ENCODE measurements at places on chromosomes 5 and 9.

- DNase-seq: no peak
Measured at GRCh38 chr9:131113655-131114054, 11.7 kb upstream of the NUP214 start.

- DNase-seq: no peak
Measured at GRCh38 chr5:163460562-163461171, at the start of gene HMMR. Gene HMMR, plus strand, starts transcription at chr5:163460632. Its CDS starts 61 bp downstream, at chr5:163460693.

GRCh38 chr9:116350213-116350612 is 196.6 kb downstream of the PAPPA start:
- no peak for DNase-seq

DNA sequence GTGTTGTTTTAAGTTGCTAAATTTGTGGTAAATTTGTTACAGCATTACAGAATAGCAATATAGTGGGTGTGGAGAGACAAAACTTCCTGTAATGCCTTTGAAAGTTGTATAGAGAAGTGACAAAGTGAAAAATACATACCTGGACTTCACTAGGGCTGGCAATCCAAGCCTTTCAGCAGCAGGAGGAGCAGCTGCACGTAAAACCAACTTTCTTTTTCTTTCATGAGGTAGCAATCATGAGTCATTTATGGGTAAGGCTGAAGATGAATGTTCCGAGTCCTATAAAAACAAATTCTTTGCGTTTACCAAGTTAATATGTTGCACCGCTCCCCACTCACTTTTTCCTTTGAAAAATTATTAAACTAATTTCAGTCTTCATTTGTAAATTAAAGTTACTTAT is 1138.2 kb downstream of the TAF11L14 start:
- DNase-seq: no peak

- DNase-seq: no peak
Measured at GRCh38 chr9:35797311-35798109, 6.1 kb downstream of the NPR2 start.

GRCh38 chr5:71938895-71939294 is 168.4 kb upstream of the MAP1B start:
- no peak for DNase-seq

Measured in stimulated activated CD4-positive, alpha-beta T cell treated with anti-CD3 and anti-CD28 coated beads, Interleukin-1b, Interleukin-23, amount 100 ng/mL, for 1 hour (primary cell).